ENCODE measurements at places on chromosomes 16 and 17.

DNA sequence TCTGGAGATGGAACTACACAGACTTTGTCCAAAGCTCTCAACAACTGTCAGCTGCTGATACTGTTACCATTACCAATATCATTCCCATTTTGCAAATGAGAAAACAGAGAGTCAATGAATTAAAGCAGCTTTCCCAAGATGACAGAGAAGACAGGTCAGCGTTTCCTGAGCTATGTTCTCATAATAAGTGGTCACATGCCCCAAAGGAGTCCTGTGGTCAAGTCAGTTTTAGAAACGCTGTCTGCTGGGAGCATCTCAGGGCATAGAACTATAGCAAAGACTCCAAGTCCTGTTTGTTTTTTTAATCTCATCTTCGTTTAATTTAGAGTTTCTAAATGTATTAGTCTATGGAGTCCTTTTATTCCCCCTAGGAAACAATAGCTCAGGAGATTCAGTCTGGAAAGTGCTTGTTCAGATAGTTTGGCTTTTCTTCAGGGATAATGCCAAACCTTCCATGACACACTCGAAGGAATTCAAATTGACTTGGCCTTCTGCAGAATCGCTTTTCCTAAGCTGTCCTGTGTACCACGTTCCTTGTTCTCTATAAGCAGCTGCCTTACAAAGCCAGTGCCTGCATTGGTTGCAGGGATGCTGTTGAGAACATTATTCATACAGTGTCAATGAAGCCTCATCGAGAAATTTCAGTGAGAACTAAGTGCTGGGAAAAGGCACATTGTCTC is 12.1 kb downstream of the CCDC42 start:
- peak; percentile 38 for DNase-seq

- peak; percentile 67 for DNase-seq
These were observed 2.3 kb downstream of the ARL4D start for GRCh38 chr17:43400943-43401717.

GRCh38 chr17:61017317-61018006 is 339.8 kb downstream of the BCAS3 start:
- no peak for DNase-seq

DNA sequence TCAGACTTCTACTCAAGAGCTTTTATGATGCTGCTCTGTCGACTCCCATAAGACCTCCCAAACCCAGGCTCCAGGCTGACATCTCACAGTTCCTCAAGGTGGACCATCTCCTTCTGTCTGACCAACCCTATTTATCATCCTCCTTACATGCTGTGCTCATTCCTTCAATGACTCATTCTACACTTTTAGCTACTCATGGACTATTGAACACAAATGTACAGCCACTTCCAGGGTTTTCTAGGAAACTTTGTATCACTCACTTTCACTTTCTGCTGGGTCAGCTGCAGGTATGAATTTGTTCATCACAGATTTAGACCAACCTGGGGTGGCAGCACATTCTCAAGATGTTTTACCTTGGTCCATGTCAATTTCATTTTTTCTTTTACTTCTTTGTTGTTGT is 162.4 kb upstream of the FAM20A start:
- peak; percentile 36 for DNase-seq

GRCh38 chr16:17258848-17259713 is 211.7 kb downstream of the XYLT1 start:
- no peak for DNase-seq

- DNase-seq, result peak; percentile 60
These were observed 24.9 kb downstream of the CDC42EP4 start for GRCh38 chr17:73286863-73287296.

GRCh38 chr16:30395992-30396585 is 869 bp downstream of the ZNF48 start:
- no peak for DNase-seq

GRCh38 chr17:47741109-47741792 is 8.2 kb downstream of the TBX21 start:
- DNase-seq, result no peak

GRCh38 chr16:84950906-84951305 is 60.4 kb downstream of the ZDHHC7 start:
- no peak for DNase-seq

DNA sequence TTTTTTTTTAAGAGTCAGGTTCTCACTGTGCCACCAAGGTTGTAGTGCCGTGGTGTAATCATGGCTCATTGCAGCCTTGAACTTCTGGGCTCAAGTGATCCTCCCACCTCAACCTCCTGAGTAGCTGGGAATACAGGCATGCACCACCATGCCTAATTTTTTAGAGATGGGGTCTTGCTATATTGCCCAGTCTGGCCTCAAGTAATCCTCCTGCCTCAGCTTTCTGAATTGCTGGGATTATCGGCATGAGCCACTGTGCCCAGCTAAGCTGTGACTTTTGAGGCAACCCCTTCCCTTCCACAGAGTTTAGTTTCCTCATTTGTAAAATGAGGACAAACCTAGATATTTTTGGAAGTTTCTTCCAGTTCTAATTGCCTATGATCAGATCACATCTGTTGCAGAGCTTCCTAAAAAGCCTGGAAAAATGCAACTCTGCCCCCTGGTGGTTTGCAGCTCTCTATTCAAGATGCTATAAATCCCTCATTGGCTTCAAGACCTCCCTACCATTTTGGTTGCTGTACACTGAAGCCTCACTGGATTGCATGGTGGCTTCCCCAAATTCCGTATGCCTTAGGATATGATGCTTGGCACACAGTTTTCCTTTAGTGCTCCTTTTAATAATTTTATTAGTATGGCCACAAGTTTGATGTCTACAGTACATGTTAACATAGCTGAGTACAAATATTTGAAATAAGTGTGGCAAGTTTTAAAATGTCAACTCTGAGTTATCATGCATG is 19.3 kb downstream of the GDE1 start:
- DNase-seq, result peak; percentile 43

DNA sequence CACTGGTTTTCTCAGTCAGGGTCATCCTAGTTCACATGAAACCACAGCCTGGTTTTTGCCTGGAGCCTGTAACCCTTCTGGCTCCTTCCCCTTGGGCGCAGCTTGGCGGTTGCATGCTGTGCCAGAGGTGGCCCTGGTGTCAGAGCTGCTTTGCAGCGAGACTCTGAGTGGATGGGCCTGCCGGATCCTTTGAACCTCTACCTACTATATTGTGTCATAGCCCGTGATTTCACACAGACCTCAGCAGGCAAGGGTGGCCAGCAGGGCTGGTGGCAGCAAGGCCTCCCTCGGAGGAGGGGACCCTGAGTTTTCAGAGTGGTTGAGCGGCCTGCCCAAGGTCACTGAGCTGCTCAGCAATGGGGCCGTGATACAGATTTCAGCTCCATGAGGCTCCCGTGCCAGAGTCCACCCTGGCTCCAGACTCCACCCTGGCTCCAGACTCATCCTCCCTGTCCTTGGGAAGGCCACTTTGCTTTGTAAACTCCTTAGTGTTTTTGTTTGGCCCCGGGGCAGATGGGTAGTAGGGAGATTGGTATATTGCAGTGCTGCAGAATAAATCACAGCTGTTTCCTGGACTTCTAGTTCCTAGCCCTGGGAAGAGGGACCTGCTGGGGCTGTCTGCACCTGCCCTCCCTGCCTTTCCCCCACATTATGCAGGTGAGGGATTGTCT is 9.7 kb downstream of the MPRIP start:
- DNase-seq, result no peak

- no peak for DNase-seq
These were observed 72.6 kb downstream of the NLK start for GRCh38 chr17:28115046-28115445.

DNA sequence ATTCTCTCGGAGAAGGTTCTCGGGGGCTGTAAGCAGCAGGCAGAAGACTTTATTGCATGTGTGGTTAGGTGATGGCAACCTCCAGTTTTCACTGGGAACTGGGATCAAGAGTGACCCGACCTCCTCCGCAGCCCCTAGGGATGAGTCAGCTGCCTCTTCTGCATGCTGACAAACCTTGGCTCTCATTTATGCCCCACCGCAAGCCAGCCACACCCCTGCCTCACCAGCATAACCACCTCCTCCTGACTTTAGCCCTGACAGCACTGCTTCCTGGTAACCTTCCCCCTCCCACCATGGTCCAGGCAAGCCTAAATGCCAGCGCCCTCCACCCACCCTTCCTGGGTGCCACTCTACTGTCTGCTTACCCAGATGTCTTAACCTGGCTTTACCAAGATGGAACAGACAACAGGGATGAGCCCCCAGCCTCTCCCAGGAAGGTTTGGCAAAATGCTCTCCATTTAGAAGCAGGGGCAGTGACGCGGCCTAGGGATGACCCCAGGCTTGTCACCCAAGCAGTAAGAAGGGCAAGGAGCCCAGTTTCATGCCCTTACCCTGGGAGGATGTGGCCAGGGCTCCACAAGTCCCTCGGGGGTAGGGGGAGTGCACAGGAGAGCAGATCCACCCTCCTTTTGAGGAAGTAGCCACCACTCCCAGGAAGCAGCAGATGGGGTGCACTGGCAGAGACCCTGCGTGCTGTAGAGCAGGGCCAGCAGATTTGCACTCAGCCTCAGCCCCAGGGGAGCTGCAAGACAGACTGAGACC is 73.5 kb downstream of the GOSR1 start:
- DNase-seq, result peak; percentile 65

GRCh38 chr17:67400193-67400592 is 23.1 kb downstream of the PITPNC1 start:
- DNase-seq, result no peak

DNA sequence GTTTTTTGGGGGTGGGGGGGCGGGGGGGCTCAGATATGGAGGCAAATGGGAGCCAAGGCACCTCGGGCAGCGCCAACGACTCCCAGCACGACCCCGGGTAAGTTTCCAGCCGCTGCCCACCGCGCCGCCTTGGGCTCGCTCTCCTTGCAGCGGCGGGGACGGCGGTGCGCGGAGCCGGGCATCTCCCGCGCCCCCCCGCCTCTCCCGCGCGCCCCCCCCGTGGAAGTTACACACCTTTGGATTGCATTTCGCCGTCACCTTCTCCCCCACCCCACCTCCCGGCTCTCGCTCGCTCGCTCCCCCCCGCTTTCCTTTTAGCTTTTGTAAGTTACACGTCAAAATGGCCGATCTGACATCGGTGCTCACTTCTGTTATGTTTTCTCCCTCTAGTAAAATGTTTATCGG is 387 bp downstream of the MSI2 start:
- DNase-seq, result no peak

All from astrocyte (in vitro differentiated cells and primary cell).